ENCODE measurements at places on chromosomes 3 and 15.
A peak's percentile ranks its signal among the peaks of the same experiment; 100 is the strongest.

DNA sequence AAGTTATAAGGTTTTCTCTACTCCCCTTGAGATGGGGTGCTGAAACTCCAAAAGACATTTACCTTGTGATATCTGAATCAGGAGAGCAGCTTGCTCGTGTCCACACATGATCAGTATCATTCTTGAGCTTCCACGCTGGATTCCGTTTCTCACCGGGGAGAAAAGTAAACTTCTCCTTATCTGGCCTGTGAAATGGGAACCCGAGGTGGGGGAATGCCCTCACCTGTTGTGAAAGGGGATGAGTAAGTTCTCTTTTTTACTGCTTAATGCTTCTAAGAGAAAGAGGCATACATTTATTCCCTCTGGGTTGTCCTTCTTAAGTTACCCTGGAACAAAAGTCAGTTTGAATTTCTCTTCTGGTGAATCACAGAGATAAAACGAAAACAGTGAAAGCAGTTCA lies 440.5 kb upstream of the ADAMTS9 start:
- DNase-seq, result no peak

- peak; percentile 59 for DNase-seq
These were observed 18.7 kb downstream of the AP3S2 start for GRCh38 chr15:89874926-89875564.

DNA sequence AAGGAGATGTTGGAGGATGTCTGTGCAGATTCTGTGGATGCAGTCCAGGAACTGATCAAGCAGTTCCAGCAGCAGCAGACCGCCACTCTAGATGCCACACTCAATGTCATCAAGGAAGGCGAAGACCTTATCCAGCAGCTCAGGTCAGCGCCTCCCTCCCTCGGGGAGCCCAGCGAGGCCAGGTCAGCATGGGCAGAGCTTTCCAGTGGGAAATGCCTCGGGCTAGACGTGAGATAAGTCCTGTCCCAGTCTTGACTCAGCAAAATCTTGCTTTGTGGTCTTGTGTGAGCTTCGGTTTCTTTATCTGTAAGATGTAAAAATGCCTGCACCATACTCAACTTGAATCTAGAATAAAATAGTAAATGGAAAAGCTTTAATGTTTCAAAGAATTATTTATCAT lies 335.1 kb upstream of the UMPS start:
- no peak for DNase-seq

DNA sequence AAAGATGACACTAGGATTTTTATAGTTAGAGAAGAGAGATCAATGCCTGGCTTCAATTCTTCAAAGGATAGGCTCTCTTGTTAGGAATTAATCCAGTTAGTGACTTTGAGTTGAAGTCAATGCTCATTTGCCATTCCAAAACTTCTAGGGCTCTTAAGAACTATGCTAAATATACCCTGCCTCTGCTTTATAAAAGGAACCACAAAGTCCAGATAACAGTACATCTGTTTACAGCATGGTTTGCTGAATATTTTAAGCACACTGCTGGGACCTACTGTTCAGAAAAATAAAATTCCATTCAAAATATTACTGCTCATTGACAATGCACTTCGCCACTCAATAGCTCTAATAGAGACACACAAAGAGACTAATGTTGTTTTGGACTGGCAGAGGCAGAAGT lies 786.6 kb upstream of the DPPA4 start:
- DNase-seq, result no peak

DNA sequence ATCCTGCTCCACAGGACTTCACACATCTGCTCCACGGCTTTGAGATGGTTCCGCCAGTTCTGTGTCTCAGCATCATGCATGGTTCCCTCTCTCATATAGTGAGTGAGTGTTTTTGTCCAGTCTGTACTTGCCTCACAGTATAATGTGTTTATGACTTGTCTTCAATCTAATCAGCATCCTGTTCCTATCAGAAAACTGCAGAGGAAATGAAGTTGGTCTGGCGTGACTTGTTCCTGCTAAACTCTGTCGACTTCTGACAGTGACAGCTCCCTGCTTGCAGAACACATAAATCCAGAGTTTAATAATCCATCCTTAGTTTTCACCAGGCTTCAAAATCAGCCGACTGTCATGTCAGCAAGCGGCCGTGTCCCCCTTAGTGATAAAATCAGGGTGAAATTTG lies 222.3 kb downstream of the SLCO3A1 start:
- DNase-seq, result no peak

GRCh38 chr3:24129549-24129948 lies 184.5 kb downstream of the NR1D2 start:
- DNase-seq, result no peak

- no peak for DNase-seq
These were observed 19.0 kb upstream of the CSTA start for GRCh38 chr3:122305818-122306621.

DNA sequence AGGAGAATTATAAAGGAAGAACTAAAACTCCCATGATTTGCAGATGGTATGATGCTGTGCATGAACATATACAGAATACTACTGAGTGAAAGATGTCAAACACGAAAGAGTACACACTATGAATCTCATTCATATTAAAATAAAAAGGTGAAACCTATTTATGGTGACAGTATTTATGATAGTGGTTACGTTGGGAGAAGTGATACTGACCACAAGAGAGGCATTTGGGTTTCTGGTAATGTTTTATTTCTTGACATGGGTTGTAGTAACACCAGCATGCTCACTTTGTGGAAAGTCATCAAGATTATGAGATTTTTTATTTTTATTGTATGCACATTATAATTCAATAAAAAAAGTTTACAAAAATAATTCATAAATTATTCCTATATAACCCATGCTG lies 324.0 kb downstream of the GAP43 start:
- no peak for DNase-seq

DNA sequence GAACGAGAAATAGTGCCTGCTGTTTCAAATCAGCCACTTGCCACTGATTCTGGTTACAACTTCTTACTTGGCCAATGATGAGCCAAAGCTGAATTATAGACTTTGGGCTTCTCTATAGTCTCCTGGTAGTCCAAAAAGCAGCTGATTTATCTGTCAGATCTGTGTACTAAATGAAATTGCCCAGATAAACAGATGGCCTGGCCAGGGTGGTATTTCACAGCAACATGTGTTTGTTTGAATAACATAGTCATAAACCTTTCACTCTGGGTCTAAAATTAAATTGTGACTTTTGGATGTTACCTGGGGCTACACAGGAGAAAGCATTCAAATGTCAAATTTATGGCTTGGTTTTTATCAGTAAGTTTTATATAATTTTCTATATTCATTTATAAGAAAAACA lies 147.0 kb downstream of the NECTIN3 start:
- DNase-seq, result no peak

GRCh38 chr15:98138910-98139309 lies 178.4 kb downstream of the ARRDC4 start:
- DNase-seq, result no peak

- DNase-seq, result no peak
These were observed 80.3 kb downstream of the TM4SF4 start for GRCh38 chr3:149554826-149555225.

- DNase-seq, result no peak
These were observed 40.7 kb downstream of the ATP2C1 start for GRCh38 chr3:130934442-130935089.

- DNase-seq, result no peak
These were observed 5.8 kb upstream of the TATDN2 start for GRCh38 chr3:10242182-10243065.

DNA sequence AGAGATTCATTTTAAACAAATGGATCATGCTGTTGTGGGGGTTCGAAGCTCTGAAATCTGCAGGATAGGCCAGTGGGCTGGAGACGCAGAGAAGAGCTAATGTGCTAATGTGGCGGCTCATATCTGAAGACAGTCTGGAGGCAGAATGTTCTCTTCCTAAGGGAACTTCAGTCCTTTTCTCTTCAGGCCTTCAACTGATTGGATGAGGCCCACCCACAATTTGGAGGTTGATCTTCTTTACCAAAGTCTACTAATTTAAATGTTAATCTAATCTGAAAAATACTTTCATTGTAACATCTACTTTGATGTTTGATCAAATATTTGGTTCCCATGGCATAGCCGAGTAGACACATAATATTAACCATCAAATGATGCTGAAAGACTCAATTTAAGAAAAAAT lies 940.2 kb downstream of the ROBO1 start:
- no peak for DNase-seq

DNA sequence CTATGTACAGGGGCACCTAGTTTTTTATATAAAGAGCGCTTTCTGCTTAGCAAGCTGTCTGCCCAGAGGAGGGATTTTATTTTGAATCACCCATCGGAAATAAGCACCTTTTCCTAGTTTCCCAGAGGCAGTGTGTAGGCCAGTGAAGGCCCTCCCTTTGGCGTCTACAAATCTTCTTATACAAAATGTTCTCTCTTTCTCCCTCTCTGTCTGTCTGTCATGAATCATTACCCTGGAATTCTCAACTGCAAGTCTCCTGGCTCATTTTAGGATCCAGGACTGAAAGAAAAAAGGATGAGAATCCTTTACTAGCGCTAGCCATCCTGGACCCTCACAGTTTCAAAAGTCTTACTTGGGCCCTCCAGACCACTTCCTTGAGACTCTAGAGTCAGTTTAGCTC lies 728.1 kb downstream of the OTOL1 start:
- DNase-seq, result no peak

DNA sequence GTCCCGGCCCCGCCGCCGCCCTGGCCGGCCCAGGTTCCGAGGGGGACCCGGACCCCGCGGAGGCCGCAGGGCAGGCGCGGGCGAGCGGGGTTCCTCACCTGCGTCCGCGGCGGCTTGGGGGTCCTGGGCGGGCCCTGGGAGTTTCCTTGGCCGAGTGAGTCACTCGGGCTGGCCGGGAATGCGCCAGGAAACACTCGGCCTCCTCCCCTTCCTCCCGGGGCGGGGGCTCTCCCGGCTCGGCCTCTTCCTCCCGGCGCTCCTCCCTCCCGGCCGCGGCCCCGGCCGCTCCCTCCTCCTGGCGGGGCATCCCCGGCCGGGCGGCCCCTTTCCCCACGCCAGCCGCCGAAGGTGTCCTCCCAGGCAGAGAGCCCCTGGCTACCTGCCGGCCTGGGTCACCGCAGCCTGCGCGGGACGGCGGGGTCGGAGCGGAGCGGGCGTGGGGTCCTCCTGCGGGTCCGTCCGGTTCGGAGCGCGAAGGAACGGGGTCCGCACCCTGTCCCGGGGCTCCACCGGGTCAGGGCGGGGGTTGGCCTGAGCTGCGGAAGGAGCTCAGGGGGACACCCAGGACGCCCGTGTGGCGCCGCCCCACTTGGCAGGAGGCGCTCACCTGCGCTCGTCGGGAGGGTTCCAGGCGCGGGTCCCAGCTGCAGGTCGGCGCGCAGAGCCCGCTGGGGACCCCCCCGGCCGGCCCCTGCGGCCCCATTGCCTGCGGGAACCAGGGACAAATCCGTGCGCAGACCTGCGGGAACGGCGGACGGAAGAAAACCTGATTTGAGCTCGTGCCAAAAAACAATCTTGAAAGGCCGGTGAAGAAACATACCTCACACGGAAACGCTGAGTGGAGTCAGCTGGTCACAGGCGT lies at the start of gene CYFIP1:
Gene CYFIP1, minus strand, starts transcription at position 180 of the 862 bp plus-strand sequence. CDS start 33,083 bp downstream, outside the sequence.
- DNase-seq, result peak; percentile 77

- DNase-seq, result no peak
These were observed 281.1 kb upstream of the PROK2 start for GRCh38 chr3:72065872-72066641.

GRCh38 chr15:29978411-29979382 lies 104.1 kb upstream of the GOLGA8J start:
- no peak for DNase-seq

DNA sequence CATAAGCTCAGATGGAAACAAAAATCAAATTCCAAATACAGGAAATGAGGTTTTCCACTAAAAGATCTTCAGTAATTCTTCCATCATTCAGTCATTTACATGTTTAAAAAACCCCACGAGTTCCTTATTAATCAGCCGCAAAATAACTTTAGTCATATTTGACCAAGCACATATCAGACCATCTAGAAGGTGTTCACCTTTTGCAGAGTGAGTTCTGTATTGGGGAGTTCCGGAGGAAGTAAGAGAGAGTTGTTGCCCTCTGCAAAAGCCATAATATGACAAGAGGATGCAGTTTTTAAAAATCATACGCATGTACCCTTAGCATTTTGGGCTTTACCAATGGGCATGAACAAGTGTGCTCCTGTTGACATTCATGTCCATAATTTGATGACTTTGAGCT lies 61.6 kb downstream of the CCR1 start:
- no peak for DNase-seq

GRCh38 chr3:41711651-41712050 lies 250.3 kb downstream of the ULK4 start:
- no peak for DNase-seq

DNA sequence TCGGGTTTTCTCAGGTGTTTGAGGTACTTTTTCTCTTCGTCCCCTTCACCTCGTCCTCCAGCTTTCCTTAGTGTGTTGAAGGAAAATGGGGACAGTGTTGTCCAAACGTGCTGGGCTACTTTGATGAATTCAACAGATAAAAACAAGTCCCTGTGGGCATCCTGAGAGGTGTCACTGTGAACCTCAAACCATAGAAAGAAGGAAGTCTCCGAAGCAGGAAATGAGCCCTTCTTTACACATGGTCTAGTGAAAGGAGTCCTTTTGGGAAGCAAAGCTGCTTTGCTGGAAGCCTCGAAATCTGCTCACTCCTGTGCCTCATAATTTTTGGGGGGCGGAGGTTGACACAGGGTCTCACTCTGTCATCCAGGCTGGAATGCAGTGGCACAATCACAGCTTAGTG lies 10.6 kb downstream of the IL17RB start:
- DNase-seq, result no peak

GRCh38 chr3:22928216-22929110 lies 274.7 kb upstream of the UBE2E2 start:
- DNase-seq, result peak; percentile 36

DNA sequence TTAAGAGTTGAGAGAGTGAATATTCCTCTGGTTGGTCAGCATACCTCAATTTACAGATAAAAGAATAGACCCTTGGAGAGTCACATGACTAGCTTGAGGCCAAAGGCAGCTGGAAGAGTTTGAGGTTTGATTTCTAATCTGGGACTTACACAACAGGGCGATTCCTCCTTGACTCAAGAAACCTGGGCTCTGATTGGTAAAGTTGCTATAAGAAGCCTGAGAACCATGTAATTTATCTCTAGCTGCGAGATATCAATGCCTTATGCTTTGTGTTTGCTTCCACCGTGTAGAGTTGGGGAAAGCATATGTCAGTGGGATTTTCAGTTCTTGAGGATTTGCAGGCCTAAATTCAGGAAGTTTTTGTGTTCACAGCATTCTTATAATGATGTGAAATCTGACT lies 206.0 kb downstream of the KLHL25 start:
- no peak for DNase-seq

DNA sequence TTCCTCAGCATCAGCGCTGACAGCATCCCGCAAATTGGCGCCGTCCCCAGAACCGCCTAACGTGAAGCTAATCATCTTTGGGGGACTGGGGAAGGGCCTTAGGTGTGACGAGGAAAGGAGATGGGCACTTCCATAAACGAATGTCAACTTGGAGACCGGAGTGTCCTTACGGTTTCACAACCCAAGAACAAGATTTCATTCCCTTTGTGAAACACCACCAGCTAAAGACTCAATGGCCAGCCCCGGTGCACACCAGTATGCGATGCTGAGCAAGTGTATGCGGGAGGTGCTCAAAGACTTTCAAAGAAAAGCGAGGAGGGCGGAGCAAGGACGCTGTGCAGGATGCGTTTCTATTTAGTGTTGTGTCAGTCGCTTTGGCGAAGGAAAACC lies 759 bp upstream of the TTBK2 start:
- no peak for DNase-seq

- DNase-seq, result no peak
These were observed 8.2 kb downstream of the ZIC4 start for GRCh38 chr3:147397875-147398812.

- peak; percentile 43 for DNase-seq
These were observed 195.2 kb upstream of the DPPA4 start for GRCh38 chr3:109532257-109533216.
